Transverse colon (tissue), 4 donors: ENCODE measurements at places on chromosomes 16 and 17. TPM values are rescaled to one million over a fixed set of nuclear protein-coding genes. Genes with fewer than 3 reads are reported as not detected.

RNF112 gene
- total RNA-seq, result 2.2 TPM

NBR1 gene
- total RNA-seq, result 72.2 TPM

TMEM231 gene
- 12.5 TPM for total RNA-seq

EVI2A gene
- 7.5 TPM for total RNA-seq

TPSB2 gene
- total RNA-seq, result 12.5 TPM

NECAB2 gene
- not detected for total RNA-seq

HSPB9 gene
- not detected for total RNA-seq

AOC3 gene
- total RNA-seq, result 14.3 TPM

TEX14 gene
- 0.27 TPM for total RNA-seq

ICAM2 gene
- total RNA-seq, result 24.3 TPM

KRT36 gene
- not detected for total RNA-seq

ZFP1 gene
- 5.5 TPM for total RNA-seq

DHRS7C gene
- not detected for total RNA-seq

TLCD2 gene
- 21.6 TPM for total RNA-seq

TSPOAP1 gene
- total RNA-seq, result 10.0 TPM

TEKT1 gene
- total RNA-seq, result not detected

FOXF1 gene
- 17.9 TPM for total RNA-seq

EPX gene
- not detected for total RNA-seq

CRHR1 gene
- not detected for total RNA-seq

COTL1 gene
- 58.1 TPM for total RNA-seq

SHCBP1 gene
- 0.27 TPM for total RNA-seq

KRTAP1-1 gene
- not detected for total RNA-seq

TMEM92 gene
- not detected for total RNA-seq

ATP2C2 gene
- total RNA-seq, result 146 TPM

CACNG3 gene
- total RNA-seq, result not detected

HOXB8 gene
- 1.8 TPM for total RNA-seq

GSG1L gene
- total RNA-seq, result not detected

PLXDC1 gene
- total RNA-seq, result 4.3 TPM

E4F1 gene
- 36.5 TPM for total RNA-seq

CIBAR2 gene
- total RNA-seq, result not detected

MT2A gene
- total RNA-seq, result 68.8 TPM

HOXB5 gene
- total RNA-seq, result 26.6 TPM

DNAAF8 gene
- total RNA-seq, result not detected

ZP2 gene
- total RNA-seq, result not detected

TSC2 gene
- total RNA-seq, result 164 TPM

CYB561 gene
- 82.3 TPM for total RNA-seq

MYH11 gene
- total RNA-seq, result 697 TPM

KRTAP9-1 gene
- total RNA-seq, result not detected

MMP15 gene
- total RNA-seq, result 48.0 TPM

DHX38 gene
- 37.6 TPM for total RNA-seq

CDRT15 gene
- not detected for total RNA-seq

ABCC11 gene
- 10.7 TPM for total RNA-seq

RAB11FIP4 gene
- total RNA-seq, result 173 TPM

CRLF3 gene
- 17.6 TPM for total RNA-seq
